Stimulated activated CD4-positive, alpha-beta T cell treated with anti-CD3 and anti-CD28 coated beads, Interleukin-12 subunit alpha, Interleukin-12 subunit beta, amount 100 ng/mL, for 24 hours (primary cell): ENCODE measurements at places on chromosomes 16 and 17.

DNA sequence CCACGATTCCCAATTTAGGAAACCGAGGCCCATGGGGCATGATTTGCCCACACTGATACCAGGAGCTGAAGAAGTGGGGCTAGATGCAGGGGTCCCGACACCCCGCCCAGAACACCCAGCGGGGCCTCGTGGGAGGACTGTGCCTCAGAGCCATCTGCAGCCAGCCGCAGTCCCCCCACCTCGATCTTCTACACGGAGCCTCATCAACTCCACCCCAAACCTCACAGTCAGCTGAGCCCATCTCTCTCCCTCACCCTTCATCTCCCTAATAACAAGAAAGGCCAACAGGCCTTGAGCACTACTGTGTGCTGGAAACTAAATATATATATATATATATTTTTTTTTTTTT, 4.2 kb downstream of the ITGAE start:
- DNase-seq = no peak

- DNase-seq = no peak
These were observed 6.9 kb upstream of the EFTUD2 start for GRCh38 chr17:44906010-44906646.

DNA sequence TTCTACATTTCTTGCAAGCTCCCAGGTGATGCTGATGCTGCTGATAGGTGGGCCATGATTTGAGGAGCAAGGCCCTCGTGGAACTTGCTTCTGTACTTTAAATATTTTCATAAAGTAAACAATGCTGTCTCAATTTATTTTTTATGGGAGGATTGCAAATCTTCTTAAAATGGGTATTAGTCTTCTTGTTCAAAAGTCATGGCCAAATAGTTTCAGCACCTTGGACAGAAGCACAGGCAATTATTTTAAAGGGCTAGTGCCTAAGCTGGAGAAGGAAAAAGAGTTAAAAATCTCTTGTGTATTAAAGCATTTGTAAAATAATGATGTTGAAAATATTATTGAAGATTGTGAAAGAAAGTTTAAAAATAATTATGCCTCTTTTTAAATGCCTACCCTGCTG, 50.5 kb downstream of the GPR139 start:
- DNase-seq = no peak

DNA sequence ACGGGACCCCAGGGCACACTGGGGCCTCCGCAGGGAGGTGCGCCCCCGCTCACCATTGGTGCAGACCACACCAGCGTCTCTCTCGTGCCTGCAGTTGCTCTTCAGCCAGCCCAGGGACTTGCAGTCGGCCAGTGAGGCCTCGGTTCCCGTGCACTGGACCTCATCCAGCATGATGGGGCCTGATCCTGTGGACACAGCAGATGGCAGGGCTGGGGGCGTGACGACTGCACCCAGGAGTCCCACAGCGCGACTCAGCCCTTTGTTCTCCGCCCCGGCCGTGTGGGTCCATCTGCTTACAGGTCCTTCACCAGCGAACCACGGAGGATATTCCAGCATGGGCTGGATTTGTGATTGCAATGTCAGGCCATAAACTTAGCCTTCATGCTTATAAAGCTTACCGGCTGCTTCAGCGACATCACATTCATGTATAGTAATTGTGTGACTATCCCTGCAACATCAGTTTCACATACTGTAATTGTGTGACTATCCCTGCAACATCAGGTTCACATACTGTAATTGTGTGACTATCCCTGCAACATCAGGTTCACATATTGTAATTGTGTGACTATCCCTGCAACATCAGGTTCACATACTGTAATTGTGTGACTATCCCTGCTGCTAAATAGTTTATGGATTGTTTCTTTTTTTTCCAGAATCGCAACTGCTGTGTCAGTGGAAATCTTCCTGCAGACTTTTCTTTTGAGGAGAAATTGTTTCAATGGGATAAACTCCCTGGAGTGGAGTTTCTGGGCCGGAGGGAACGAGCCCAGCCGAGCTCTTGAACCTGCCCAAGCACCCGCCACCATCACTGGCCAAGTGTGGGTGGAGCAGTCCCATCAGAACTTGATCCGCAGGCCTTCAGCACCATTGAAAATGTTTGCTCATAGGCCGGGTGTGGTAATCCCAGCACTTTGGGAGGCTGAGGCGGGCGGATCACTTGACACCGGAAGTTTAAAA, 4.8 kb downstream of the LGALS3BP start:
- DNase-seq = no peak

DNA sequence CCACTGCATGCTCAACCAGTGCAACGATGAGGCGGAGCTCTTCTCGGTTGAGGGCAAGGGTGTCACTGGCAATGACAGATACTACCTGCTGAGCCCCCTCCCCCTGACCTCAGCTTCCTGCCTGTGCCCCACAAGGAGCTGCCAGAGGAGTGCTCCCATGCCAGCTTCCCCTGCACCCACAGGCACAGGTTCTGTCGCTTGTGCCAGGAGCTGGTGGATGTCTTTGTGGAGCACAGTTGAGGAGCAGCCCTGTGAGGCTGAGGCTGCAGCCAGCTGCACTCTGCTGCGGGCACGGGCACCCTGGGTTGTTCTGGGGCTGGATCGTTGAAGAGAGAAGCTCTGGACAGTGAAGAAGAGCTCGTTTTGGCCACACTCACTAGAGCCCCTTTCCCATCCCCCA, 165.3 kb upstream of the ZNF267 start:
- no peak for DNase-seq

DNA sequence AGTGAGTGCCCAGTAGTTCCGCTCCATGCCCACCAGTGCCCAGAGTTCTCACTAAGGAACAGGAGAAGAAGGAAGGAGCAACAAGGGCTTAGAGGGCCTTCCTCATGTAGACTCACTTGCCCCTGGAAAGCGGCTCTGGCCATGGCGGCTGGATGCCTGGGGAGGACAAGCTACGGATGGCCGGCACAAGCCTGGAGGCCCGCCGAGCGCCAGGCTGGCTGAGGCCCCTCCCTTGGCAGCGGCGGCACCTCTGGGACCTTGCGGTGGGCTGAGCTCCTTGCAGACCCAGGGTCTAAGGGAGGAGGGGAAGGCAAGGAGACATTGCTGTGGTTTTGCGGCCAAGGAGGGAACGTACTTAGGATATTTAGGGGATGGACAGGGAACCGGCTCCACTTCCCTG, 160.1 kb downstream of the SALL1 start:
- DNase-seq = no peak

DNA sequence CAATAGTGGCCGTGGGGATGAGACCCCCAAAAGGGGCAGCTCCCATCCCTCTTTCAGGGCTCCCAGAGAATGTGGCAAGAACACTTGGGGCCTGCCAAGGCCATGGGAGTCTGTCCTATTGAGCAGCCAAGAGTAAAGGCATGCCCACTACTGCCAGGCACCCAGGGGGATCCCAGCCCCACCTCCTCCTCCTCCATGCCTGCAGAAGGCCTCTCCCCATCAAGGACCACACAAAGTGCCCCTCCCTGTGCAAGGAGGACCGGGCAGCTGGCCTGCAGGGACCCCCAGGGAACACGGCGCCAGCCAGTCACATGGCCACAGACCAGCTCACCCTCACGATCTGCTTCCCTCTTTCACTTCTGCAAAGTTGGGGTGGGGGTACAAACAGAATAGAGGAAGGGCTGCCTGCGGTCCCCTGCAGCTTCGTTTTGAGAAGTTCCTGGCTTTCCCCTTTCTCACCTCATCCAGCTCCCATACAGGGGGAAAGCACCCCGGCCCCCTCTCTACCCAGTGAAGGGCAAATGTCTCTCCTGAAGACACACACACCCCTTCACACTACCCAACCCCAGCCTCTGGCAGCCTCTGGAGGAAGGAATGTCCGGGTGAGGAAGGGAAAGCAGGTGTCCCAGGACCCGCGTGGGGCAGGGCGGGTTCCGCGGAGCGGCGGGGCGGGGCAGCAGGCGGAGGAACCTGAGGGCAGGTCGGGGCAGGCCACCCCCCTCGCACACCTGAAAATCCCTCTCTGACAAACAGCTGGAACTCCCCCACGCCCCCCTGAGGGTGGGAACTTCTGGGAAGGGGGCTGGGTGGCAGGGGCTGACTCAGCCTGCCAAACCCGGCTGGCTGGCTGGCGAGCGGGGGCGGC, 2.0 kb downstream of the PPP1R9B start:
- peak; percentile 55 for DNase-seq

DNA sequence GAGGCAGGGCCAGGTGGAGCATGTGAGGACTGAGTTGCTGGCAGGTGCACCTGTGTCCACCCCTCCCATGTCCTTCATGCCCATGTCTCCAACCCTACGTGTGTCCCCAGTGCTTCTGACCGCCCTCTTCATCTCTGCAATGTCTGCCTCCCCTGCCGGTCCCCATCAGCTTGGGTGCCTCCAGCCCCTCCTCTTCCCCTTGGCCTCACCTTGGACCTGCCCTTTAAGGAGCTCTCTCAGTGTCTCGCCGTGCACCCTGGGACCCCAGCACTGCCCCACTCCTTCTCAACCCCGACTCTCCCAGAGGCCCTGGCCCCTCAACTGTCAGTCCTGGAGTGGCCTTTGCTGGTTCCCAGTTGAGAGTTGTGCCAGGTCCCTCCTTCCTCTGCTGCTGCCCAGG, 15.0 kb downstream of the RIPOR1 start:
- DNase-seq = no peak

DNA sequence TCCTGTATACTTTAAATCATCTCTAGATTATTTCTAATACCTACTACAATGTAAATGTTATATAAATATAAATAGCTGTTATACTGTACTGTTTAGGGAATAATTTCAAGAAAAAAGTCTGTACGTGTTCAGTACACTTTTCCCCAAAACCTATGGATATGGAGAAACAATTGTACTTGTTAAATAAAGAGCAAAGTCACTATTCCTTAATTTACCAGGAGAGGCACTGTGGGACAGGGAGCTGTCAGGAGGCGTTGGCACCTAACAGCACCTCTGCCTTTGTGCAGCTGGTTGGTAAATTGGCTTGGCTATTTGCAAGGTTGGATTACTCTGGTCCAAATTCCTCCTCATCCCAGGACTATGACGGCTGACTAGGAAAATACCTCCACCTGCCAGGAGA, 28.0 kb downstream of the CRHR1 start:
- DNase-seq = no peak

- DNase-seq = no peak
These were observed 15.1 kb downstream of the CEP20 start for GRCh38 chr16:15873301-15873700.
